Stimulated activated CD4-positive, alpha-beta T cell treated with anti-CD3 and anti-CD28 coated beads, TNF-alpha, amount 100 ng/mL, for 48 hours (primary cell): ENCODE measurements at places on chromosomes 3 and 15.

DNA sequence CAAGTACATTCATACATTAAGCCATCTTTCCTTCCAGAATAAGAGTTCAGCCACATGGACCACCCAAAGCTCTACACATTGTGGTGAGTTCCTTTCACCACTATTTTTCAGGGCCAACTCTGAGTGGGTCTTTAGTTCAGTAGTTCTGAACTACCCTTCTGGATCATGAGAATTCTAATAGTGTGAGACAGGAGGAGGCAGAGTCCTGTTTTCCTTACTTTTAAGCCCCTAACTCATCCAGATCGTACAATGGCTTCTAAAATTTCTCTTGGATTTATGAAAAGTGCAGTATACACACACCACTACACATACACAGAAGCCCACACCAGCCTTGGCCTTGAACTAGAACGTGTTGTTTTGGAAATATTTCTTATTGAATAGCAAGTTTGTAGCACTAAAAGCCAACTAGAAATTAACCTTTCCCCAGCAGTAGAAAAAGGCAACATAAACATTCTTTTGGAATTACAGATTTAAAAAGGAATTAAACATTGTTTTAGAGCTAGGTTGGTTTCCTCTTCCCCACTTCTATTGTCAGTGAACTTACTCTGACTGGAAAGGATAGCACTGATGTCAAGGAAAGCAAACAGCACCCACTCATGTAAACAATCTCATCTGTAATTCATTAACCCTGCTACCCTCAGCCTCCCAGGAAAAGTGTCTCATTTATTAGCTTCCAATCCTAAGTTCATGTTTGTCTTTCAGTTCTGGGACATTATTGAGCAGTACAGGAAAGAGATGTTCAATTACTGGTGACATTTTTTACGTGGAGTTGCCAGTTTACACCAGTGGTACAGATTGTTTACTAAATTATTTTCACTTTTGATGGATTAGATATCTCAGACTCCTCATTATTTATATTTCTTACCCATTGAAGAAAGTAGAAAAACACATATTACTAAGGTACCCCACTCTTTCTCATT lies 95.7 kb upstream of the AGTR1 start:
- no peak for DNase-seq

- no peak for DNase-seq
Observed at GRCh38 chr3:18579661-18580060, 154.5 kb upstream of the SATB1 start.

- DNase-seq, result no peak
Observed at GRCh38 chr15:88231909-88232644, 24.5 kb downstream of the NTRK3 start.

GRCh38 chr15:88656760-88657221 lies 18.0 kb downstream of the ISG20 start:
- no peak for DNase-seq

- no peak for DNase-seq
Observed at GRCh38 chr15:67228286-67228685, 26.2 kb downstream of the AAGAB start.

- peak; percentile 46 for DNase-seq
Observed at GRCh38 chr3:196968233-196969133, at the start of gene PIGZ. PIGZ (minus strand) TSS chr3:196968833; CDS start chr3:196952031, 16,802 bp downstream.

GRCh38 chr3:152100491-152101132 lies 168.1 kb upstream of the MBNL1 start:
- DNase-seq, result no peak

DNA sequence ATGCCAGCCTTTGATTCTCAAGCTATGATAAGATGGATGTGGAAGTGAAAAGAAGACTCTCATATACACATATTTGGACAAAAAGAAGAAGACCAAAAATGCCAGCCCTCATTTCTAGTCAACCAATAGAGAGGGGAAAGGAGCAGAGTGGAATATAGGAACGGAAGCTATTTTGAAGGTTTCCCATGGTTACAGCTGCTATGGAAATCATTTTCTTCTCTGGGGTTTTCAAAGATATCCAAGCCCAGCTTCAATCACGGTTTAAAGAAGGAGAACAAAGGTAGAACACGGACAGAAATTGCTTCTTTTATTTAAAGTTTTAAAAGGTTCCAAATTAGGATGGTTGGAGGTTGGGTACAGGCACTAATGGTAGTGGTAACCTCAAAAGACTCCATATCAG lies 181.0 kb upstream of the PRICKLE2 start:
- DNase-seq, result no peak

GRCh38 chr15:51752888-51753287 lies 1.5 kb downstream of the TMOD2 start:
- DNase-seq, result no peak

GRCh38 chr3:197023241-197023997 lies 6.2 kb downstream of the MELTF start:
- no peak for DNase-seq

DNA sequence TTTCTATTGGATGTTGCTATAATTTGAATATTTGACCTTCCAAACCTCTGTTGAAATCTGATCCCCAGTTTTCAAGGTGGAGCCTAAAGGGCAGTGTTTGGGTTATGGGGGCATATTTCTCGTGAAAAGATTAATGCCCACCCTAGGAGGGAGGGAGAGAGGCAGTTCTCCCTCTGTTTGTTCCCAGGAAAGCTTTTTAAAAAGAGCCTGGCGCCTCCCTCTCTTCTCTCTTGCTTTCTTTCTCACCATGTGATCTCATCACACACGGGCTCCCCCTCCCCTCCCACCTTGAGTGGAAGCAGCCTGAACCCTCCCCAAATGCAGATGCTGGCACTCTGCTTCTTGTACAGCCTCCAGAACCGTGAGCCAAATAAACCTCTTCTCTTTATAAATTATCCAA lies 12.4 kb upstream of the GABRA5 start:
- no peak for DNase-seq

GRCh38 chr3:122484985-122485384 lies 29.8 kb downstream of the KPNA1 start:
- DNase-seq, result no peak

GRCh38 chr3:108073764-108074431 lies 16.9 kb downstream of the CD47 start:
- DNase-seq, result no peak

GRCh38 chr3:158773845-158774830 lies 27.7 kb upstream of the MFSD1 start:
- DNase-seq, result no peak

- no peak for DNase-seq
Observed at GRCh38 chr3:32794487-32795308, 23.1 kb upstream of the TRIM71 start.

DNA sequence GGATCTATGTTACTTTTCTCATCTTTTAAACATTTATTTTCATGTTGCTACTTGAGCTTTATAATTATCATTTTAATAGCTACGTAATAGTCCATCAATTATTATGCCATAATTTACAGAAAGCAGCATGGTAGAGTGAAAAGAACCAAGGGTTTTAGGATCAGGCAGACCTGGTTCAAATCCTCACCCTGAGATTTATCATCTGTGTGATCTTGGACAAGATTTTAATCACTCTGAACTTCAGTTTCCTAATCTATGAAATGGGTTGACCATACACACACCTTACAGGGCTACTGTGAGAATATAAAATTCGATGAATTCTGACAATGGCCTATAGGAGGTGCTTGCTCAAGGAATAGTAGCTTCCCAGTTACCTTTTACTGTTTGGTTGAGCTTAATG lies 27.1 kb downstream of the BOC start:
- DNase-seq, result no peak

DNA sequence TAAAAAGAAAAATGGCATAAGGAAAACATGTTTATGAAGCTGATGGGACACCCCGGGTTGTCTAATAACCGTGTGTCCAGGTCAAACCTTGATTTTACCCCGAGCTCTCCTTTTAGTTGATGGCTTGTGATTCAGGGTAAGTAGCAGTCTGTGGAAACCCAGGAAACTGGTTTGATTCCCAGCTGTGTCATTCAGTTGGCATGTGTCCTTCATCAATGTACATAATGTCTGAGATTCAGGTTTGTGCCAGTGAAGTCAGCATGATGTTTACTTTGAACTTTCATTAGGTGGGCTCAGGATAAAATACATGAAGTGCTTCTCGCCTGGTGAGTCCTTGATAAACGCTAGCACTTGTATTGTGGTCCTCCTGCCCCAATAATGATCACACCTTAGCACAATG lies 4.3 kb upstream of the COPG1 start:
- no peak for DNase-seq

DNA sequence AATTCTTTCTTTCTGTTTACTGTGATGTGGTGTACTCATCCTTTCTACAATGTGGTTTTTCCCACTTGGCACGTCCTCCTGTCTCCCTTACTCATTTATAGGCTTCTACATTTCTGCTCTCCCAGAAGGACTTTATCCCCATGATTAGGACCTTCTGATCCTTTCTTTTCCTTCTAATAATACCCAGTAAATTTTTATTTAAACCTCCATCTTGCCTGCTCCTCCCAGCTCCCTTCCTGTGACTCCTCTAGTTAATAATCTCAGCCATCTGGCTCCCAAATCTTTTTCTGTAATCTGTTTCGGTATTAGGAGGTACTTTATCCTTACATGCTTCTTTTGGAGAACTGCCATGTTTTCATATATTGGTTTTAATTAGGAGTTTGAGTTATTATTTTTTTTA lies 11.2 kb upstream of the P2RY1 start:
- DNase-seq, result no peak

- DNase-seq, result no peak
Observed at GRCh38 chr3:55453886-55454496, 33.1 kb downstream of the WNT5A start.

- DNase-seq, result no peak
Observed at GRCh38 chr15:91281947-91282346, 181.9 kb downstream of the SV2B start.

GRCh38 chr3:53519065-53519709 lies 24.8 kb downstream of the CACNA1D start:
- DNase-seq, result no peak

DNA sequence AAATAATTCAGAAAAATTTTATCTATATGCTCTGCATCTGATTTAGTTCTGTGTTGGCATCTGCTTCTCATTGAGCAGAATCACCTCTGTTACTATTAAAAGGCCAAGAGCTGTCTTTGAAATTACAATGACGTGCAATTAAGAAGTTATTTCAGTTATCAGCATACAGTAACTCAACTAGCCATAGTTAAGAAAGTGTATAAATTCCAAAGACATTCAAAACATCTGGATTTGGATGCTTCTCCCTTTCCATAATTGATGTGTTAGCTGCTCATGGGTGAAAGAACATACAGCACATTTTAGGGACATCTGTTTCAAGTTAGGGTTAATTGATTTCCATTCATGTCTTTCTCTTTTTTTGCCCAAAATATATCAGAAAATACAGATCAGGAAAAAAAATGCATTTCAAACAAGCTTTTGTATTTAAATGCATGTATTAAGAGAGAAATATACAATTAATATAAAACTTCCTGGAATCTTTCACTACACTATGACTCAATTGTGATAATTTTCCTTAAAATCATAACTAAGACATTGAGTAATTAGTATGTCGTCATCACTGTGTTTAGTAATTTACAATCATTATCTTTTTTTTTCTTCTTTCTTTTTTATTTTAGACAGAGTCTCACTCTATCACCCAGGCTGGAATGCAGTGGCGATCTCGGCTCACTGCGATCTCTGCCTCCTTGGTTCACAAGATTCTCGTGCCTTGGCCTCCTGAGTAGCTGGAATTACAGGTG lies 82.7 kb upstream of the MBNL1 start:
- no peak for DNase-seq

DNA sequence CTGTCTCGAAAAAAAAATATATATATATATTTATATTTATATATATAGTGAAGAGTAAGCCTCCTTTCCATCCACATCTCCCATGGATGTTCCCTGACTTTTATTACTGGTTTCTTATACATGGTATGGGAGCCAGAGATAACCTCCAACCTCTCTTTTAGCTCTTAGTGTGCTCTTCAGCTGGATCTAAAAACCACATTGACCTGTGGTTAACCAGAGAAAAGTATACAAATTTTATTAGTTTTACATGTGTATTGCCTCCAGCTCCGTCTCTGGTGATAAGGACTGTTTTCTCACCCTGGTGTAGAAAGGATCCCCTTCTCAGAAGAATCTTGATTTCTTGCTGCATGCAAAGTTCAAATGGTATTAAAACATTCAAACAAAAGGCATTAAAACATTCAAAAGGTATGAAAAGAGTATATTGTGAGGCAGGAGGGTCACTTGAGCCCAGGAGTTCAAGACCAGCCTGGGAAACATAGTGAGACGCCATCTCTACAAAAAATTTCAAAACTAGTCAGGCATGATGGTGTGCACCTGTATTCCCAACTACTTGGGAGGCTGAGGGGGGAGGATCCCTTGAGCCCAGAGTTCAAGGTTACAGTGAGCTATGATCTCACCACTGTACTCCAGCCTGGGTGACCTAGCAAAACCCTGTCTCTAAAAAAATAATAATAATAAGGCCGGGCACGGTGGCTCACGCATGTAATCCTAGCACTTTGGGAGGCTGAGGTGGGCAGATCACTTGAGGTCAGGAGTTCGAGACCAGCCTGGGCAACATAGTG lies 13.5 kb upstream of the TTBK2 start:
- no peak for DNase-seq

DNA sequence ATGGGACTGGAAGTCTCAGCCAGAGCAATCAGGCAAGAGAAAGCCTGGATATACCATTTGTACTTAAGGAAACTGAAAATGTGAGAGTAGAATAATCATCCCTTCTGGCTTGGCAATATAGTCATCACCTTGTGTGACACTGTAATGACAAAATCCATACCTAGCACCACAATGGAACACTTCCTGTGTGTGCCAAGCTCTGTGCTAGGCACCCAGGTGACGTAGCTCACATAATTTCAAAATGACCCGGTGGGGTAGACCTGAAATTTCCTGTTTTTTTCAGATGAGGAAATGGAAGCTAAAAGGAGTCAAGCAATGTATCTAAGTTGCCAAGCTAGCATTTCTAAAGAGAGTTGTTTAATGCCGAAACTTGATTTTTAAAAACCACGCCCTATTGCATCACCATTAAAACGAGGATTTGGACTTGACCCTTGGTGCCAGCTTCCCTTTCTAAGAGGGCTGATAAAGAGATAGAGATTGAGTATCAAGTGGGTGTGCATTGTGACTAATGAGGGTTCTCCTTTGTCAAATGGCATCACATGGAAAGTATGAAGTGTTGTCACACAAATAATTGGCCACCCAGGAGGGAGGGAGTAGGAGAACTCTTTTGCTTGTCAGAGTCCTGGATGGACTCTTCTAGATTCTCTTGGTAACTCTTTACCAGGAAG lies 141.3 kb upstream of the PDZRN3 start:
- DNase-seq, result no peak
